ENCODE measurements at places on chromosomes 12 and 14.
A peak's percentile ranks its signal among the peaks of the same experiment; 100 is the strongest.

- DNase-seq = no peak
Measured at GRCh38 chr12:7695566-7696197, at the start of gene GDF3. TSS of gene GDF3 (minus strand) at chr12:7695775. CDS start at chr12:7695728, 47 bp downstream.

GRCh38 chr12:92929983-92930382 is 888 bp upstream of the EEA1 start:
- no peak for DNase-seq

DNA sequence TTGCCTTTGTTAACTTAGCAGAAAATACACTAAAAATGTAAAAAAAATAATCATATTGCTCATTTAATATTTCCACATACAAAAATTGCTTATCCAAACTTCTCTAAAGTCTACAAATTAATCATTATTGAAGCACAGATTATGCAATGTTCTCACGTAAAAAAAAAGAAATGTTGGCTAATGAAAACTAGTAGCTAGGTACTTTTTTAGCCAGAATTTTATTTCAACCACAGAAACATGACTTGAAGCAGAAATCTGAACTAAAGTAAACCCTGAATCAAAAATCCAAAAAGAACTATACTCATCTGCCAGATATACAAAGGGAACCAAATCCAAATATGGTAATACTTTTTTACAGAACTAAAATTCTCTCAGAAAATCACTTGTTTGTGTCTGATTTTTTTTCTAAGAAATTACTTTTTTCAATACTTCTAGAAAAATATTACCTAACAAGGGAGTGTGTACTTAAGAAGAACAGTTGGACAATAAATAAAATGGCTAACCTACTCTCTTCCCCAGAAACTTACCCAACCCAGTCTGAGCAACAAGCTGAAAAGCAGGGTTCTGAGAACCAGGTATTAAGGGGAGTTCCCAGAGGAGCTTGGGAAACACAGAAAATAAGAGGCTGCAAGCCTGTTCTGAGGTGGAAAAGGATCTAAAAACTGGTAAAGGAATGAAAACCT is 78.4 kb upstream of the RAP1B start:
- no peak for DNase-seq

GRCh38 chr12:123494124-123494851 is 36.3 kb downstream of the SNRNP35 start:
- no peak for DNase-seq

GRCh38 chr12:50081096-50081808 is 3.9 kb upstream of the SMARCD1 start:
- DNase-seq = no peak

DNA sequence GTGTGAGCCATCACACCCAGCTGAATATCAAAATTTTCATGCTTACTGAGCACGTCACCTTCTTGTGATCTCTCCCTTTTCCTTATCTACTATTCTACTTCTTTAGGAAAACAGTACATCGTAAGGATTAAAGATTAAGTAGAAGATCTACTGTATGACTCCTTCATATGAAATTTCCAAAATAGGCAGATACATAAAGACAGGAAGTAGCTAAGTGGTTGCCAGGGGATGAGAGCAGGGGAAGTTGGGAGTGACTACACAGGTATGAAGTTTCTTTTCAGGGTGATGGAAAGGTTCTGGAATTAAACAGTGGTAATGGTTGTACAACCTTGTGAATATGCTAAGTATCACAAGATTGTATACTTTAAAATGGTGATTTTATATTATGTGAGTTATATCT is 36.5 kb upstream of the CERS5 start:
- DNase-seq = no peak

DNA sequence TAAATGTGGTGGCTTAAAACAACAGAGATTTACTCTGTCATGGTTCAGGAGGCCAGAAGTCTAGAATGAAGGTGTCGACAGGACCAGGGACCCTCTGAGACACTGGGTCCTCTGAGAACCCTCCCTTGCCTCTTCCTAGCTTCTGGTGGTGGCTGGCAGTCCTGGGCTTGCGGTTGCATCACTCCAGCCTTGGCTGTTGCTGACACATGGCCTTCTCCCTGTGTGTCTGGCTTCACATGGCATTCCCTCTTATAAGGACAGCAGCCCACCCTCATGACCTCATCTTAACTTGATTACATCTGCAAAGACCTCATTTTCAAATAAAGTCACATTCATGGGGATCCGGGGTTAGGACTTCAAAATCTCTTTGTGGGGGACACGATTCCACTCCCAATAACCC is 36.9 kb downstream of the MVK start:
- DNase-seq = no peak

- no peak for DNase-seq
Measured at GRCh38 chr14:61435563-61436337, 114.4 kb downstream of the PRKCH start.

- no peak for DNase-seq
Measured at GRCh38 chr12:5345534-5345933, 86.4 kb upstream of the NTF3 start.

- DNase-seq = no peak
Measured at GRCh38 chr14:92633724-92634123, 114.7 kb downstream of the LGMN start.

DNA sequence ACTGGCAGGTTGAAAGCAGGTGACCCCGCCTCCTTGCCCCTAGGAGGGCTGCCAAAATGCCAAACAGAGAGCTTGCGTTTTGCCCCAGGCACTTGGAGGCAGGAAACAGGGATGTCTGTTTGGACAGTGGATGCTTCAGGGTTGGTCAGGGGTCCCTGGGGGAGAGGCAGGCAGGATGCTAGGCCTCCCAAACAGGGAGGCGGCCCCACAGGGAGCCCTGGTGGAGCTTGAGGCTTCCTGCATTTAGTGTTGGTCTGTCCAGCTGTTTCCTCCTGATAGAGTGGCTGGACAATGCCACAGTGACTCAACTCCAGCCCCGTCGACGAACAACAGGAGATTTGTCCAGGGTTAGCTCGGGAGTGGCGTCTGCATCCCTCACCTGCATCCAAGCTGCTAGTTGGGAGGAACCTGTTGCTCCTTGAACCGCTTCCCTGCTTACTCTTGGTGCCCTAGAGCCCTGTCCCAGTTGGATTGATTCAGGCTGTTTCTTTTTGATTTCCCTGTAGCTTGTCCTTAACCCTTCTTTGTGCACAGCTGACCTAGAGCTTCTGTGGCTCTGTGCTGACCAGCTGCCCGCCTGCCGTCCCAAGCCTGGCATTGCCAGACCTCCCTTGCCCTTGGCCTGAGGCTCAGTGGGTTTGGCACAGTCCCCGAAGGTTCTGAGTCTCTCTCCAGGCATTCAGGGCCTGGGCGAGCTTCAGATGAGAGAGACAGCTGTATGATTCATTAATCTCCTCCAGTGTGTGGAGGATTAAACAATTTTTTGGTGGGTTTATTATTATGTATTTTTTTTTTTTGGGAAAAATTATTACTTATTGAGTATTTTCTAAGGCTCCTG is 45.9 kb downstream of the TSPAN9 start:
- peak; percentile 65 for DNase-seq

- no peak for DNase-seq
Measured at GRCh38 chr12:18057051-18057450, 32.9 kb downstream of the RERGL start.

GRCh38 chr12:43162138-43162537 is 389.9 kb downstream of the ADAMTS20 start:
- no peak for DNase-seq

GRCh38 chr12:65522956-65523860 is 244.7 kb downstream of the MSRB3 start:
- DNase-seq = no peak

GRCh38 chr14:73660511-73660910 is 15.7 kb downstream of the DNAL1 start:
- no peak for DNase-seq

- no peak for DNase-seq
Measured at GRCh38 chr12:122830517-122831214, 4.6 kb upstream of the HIP1R start.

DNA sequence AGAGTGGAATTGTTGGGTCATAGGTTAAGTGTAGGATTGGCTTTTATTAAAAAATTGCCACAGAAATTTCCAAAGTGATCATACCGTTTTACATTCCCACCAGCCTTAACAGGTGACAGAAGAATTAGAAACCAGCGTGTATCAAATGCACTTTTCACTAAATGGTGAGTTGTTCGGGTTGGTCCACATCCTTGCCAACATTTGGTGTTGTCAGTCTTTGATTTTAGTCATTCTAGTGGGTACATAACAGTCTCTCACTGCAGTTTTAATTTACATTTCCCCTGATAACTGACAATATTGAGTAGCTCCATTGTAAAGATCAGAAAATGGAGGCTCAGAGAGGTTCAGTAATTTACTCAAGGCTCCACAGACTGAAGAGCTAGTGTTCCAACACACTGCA is 237.8 kb upstream of the LHX5 start:
- no peak for DNase-seq

DNA sequence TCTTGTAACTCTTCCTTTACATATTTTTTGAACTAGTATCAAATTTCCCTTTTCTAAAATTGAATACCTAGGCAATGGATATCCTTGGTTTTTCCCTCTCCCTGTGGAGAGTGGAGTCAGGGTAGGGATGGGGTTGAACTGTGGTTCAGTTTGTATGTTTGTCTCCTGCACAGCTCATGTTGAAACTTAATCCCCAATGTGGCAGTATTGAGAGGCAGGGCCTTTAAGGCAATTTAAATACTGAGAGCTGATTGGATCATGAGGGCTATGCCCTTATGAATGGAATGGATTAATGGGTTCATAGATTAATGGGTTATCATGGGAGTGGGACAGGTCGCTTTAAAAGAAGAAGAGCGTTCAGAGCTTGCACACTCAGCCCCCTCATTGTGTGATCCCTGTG is 127.2 kb upstream of the RGS6 start:
- DNase-seq = no peak

DNA sequence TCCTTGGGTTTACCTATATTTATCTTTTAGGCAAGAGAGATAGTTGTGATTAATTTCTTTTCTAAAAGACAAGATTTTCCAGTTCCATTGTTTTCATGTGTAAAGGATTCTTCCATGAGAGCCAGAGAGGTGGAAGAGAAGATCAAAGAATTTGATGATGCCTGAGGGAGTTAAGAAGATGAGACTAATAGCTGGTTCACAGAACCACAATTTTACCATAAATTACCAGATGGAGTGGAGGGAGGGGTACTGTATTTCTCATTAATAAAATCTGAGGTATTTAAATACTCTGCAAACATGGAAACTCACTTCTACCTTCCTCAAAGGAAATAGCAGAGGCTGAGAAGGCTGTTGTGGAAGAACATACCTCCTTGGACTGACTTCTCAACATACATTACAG is 34.6 kb downstream of the ALKBH1 start:
- DNase-seq = no peak

DNA sequence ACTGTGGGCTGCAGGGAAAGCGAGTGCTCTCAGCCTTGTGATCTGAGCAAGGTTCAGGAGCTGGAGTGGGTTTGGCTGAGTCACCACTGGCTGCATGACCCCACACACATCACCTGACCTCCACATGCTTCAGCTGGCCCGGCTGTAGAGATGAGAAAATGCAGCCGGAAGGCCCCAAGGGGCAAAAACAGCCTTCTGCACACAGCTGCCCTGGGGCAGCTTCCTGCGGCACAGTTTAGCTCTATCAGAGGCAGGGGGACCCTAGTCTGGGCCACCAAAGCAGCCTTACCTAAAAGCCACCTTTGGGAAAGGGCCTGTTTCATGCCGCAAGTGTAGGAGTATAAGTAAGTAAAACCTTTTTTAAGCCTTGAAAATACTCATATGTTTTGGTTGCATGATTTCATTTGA is 123.3 kb downstream of the SSPN start:
- DNase-seq = peak; percentile 78

DNA sequence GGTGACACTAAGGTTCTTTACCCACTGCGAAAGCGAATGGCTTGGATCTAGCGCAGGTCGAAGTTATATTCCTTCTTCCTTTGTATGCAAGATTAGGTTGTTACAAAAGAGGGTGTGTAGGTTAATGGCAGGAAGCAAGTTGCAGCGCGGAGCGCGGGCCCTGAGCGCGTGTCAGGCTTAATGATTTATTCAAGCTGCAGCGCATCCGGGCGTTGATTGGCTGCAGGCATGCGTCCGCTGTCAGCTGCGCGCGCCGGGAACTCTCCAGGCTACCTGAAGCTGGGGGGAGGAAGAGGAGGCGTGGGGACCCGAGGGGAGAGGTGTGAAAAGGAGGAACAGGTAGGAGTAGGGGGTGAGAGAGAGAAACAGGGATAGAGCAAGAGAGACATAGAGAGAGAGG is 7.4 kb downstream of the ASCL1 start:
- no peak for DNase-seq

GRCh38 chr12:88509851-88510250 is 70.4 kb downstream of the KITLG start:
- DNase-seq = no peak

DNA sequence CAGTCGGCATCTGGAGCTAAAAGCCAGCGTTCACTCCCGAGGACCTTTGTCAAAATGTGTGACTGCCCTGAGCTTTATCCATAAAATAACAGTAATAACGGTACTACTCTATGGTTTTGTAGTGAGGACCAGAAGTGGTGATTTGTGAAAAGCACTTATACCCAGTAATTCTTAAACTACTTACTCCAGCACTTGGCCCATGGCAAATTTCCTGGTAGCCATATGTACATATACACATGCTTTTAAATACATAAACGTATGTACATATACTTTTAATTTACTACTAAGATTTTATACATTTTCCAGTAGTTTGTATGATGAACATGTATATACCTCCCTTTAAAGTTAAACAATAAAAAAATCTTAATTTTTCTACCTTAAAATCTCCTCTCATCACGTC is 163.8 kb upstream of the TMEM132C start:
- no peak for DNase-seq

GRCh38 chr14:38662781-38663180 is 406.9 kb upstream of the CLEC14A start:
- no peak for DNase-seq

GRCh38 chr12:49750027-49750995 is 9.0 kb downstream of the TMBIM6 start:
- no peak for DNase-seq

DNA sequence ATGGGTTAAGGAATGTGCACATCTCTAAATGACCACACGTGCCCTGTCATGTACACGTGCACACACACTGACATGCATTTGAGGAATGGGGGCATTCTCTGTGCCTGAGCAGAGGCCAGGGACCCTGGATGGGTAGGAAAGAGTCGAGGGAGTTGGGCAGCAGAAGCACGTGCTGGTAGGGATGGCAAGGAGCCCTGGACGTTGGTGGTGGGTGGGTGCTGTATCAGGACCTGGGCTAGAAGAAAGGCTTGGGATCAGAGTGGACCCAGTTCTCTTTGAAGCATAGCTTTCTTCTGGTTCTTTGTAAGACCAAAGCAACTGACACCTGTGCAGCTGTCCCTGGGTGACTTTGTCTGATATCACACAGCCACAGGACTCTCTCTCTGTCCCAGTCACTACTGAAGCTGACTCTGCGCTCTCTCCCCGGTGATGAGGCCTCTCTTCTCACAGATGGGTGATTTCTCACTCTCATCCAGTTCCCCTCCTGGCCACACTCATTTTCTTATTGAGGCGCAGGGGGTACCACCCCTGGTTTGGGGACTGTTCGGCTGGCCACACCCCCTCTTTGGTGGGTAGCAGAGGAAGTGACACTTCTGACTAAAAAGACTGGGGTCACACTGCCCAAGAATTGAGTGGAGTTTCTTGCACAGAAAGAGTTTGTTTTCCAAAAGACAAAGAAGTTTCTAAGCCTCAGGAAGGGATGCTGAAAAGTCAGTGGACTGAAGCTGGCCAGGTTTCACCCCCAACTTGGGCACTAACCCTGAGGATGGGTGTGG is 171.7 kb upstream of the RTL1 start:
- no peak for DNase-seq

Measured in HTR-8/SVneo (cell line).